ENCODE measurements at places on chromosomes 11 and 22. TPM values are rescaled to one million over a fixed set of nuclear protein-coding genes. Genes with fewer than 3 reads are reported as not detected.

The HPX gene
- 0.80 TPM for total RNA-seq

The OSBPL5 gene
- total RNA-seq = 9.9 TPM

The GLB1L3 gene
- total RNA-seq = 32.6 TPM

The BRSK2 gene
- total RNA-seq = 27.1 TPM

The CHRDL2 gene
- total RNA-seq = 0.48 TPM

The PANX2 gene
- total RNA-seq = 5.4 TPM

The GGTLC3 gene
- total RNA-seq = not detected

The OR51B2 gene
- not detected for total RNA-seq

The ROBO4 gene
- not detected for total RNA-seq

The NUDT8 gene
- total RNA-seq = 8.3 TPM

The MAJIN gene
- not detected for total RNA-seq

GRCh38 chr11:117230286-117230961 lies 1.4 kb downstream of the PCSK7 start:
- no peak for DNase-seq

GRCh38 chr11:123173040-123173855 lies 21.8 kb downstream of the CLMP start:
- no peak for DNase-seq

- no peak for DNase-seq
These were observed 13.7 kb downstream of the NLRP14 start for GRCh38 chr11:7034019-7034418.

GRCh38 chr22:44091021-44091721 lies 67.1 kb downstream of the PARVB start:
- no peak for DNase-seq

DNA sequence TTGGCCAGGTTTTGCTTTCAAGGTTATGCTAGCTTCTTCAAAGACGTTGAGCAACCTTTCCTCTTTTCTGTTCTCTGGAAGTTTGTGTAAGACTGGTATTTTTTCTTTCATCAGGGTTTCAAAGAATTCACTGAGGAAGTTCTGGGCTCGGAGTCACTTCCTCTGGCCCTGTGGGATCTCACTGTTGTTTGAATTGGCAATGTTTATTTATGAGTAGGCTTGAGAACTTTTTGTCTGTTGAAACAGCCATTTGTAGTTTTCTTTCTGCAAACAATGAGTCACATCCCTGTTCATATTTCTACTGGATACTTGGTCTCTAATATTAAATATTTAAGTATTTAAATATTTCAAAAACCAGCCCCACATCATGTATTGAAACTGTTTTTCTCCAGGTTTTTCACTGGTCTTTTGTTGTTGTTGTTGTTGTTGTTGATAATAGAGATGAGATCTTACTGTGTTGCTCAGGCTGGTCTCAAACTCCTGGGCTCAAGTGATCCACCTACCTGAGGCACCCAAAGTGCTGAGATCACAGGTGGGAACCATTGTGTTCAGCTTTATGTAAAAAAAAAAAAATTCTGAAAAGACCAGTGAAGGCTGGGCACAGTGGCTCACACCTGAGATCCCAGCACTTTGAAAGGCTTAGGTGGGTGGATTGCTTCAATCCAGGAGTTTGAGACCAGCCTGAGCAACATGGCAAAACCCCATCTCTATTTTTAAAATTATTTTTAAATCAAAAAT lies 26.9 kb downstream of the SUSD2 start:
- no peak for DNase-seq

GRCh38 chr11:95283650-95284049 lies 52.6 kb upstream of the SESN3 start:
- no peak for DNase-seq

DNA sequence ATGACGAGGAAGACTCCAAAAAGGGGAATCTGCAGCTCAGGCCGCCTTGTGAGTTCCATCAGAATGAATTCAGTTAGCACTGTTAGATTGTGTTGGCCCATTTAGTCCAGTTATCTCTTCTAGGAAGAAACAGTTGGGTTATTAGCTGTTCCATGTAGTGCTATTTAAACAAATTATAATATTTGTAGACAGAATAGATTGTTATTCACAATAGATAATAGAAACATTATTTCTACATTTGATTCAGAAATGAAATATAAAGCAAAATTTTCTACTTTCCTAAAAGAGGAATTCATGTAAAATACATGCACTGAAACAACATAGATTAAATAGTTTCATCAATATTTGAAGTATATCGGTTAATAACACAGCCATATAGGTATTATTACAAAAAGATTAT lies at the start of gene OR8K5:
TSS of gene OR8K5 (minus strand) at position 101 of the 400 bp plus-strand sequence. CDS start at position 101, 0 bp downstream.
- DNase-seq = no peak

- no peak for DNase-seq
These were observed 110.2 kb downstream of the RBFOX2 start for GRCh38 chr22:35918456-35918855.

DNA sequence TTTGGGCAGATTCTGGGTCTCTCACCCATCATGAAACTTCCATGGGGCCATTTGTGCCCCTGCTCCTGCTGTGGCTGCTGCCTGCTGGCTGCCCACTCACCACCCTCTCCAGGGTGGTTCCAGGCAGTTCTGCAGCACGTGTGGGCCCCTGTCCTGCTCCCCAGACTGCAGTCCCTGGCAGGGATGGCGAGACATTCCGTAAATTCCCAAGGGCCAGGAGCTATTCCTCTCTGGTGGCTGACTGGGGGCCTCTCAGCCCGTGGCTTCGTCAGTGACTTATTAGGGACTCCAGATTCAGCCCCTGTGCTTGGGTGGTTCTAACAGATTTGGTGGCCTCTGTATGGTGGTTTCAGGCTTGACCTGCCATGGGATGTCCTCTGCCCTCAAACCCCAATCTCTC lies 3.9 kb upstream of the SLC22A8 start:
- DNase-seq = no peak

- DNase-seq = no peak
These were observed 96.9 kb downstream of the CNTN5 start for GRCh38 chr11:99117603-99118002.

- no peak for DNase-seq
These were observed 203.8 kb downstream of the CASP12 start for GRCh38 chr11:104694259-104695064.

DNA sequence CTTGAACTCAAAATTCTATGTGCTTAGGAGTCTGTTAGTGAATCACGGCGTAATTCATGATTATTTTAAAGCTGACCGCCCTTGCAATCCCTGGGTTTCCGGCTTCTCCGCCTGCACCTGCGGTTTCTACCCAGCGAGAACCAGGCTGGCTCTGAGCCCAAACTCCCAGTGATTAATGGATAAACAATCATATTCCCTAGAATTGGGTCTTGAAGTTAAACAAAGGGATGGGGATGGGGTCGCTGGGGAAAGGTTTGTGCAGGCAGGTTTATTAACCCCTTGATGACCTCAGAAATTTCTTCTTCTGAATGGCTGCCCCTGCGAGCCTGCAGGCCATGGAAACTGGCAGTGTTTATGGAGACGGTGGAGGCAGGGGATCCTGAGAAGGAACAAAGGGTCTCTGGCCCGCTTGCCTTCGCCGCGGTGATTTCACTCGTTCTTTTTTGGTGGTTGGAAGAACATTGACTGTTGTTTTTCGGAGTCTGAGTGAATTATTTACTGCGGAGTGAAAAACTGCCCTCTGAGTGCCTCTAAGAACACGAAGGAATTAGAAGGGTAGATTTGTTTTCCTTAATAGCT lies 1000.3 kb downstream of the BRD1 start:
- no peak for DNase-seq

DNA sequence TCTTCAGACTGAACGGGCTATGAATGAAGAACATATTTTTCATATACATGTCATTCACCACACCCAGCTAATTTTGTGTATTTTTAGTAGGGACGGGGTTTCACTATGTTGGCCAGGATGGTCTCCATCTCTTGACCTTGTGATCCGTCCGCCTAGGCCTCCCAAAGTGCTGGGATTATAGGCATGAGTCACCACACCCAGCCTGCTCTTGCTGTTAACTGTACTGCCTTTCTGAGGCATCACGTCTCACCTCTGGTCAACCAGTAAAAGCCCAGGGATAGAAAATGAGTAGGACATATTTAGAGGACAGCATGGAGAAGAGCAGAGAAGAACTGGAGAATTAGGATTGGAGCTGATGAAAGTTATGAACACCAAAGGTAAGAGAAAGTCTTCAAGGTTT lies 55.6 kb downstream of the APOL3 start:
- no peak for DNase-seq

GRCh38 chr11:63507511-63507910 lies 1.6 kb downstream of the LGALS12 start:
- DNase-seq = no peak

GRCh38 chr11:70448983-70449567 lies 50.7 kb downstream of the CTTN start:
- no peak for DNase-seq

Measured in H1 (cell line).